GM10248 (cell line): ENCODE measurements at places on chromosomes 1 and 21.
A peak's percentile ranks its signal among the peaks of the same experiment; 100 is the strongest.

DNA sequence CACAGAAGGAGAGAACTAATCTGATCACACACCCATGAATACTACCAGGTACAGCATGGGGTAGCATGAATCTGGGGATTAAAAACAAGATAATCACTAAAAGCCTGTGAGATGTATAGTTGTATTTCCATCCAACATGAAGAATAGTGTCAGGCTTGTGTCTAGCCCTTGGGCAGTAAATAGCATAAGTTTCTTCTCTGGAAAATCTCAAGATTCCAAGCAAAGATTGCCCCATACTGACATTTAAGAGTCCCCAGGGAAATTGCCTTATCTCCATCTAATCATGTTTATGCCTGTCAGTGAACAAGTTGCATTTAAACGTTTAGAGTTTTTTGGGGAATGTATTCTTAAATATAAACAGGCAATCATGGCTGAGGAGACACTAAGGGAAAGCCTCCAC lies 109.2 kb upstream of the SERTAD4 start:
- no peak for DNase-seq

DNA sequence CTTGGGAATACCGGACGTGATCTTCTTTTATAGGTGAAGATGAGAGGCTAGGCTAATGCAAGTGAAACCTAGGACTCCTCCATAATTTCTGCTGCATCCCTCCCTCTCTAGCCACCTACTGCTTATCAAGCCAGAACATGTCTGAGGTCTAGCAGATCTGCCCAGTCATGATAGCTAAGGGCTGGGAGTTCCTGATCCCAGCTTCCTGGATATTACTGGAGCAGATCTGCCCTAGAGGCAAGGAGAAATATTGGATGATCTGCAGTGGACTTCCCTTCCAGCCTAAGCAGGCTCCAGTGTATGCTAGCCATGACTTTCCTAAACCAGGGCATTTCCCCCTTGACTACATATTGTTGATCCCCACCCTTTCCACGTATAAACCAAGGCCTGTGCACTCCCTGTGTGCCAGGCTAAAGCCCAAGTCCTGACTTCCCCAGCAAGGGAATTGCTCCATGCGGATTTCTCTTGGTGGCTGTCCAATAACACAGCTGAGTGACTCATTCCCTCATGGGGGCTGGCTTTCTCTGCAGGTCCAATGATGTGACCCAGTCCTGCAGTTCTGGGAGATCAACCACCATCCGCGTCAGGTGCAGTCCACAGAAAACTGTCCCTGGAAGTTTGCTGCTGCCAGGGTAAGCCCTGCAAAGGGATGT lies 15.5 kb upstream of the SARS1 start:
- no peak for DNase-seq

DNA sequence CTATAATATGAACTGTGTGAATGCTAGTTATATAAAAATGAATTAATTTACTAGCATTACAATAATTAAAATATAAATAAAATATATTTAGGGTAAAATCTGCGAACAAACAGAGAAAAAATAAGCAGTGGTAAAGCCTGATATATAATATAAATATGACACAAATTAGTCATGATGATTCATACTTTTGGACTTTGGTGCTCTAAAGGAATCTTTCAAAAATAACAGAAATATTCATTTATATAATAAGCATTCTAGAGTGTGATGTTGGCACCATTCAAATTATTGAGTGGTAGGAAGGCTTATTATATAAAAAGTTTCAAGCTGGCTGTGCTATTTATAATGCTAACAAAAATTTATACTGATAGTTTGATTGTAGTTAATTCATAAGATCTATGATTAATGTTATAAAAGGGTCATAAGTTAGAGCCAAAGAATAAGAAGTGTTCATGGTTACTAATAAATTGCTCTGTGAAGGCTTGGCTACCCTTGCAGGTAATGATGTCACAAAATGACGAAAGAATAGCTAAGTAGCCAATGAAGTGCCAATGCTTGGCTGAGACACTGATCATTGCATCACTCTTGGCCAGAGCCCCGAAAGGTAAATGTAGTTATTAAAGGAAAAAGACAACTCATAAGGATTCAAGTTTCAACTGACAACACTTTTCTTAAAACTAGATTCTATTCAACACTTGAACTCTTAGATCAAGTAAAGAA lies 108.7 kb downstream of the USH2A start:
- no peak for DNase-seq

- no peak for DNase-seq
These were observed 224.0 kb upstream of the COA6 start for GRCh38 chr1:234149217-234149616.

GRCh38 chr1:54121482-54122134 lies 31.2 kb downstream of the CDCP2 start:
- DNase-seq = peak; percentile 81

DNA sequence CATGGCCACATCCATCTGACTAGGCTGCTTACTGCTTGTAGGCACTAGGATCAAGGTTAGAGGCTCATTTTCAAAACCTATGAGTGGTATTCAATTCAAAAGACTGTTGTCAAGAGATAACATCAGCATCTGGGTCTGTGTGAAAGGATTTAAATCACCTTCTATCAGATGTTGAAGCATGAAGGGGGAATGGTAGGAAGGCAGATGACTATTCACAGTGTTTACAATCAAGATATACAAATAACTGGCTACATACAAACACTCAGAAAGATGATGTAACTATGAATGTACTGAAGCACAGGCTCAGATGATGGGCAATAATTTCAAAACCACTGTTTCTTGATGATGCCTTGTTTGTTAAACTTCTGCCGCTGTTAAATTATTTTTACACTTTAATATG lies 249.2 kb downstream of the SLC45A1 start:
- DNase-seq = no peak

- DNase-seq = peak; percentile 91
These were observed at the start of the genes ANKRD34A and POLR3GL for GRCh38 chr1:145964328-145965118. TSS of gene ANKRD34A (minus strand) at chr1:145964575. CDS start at chr1:145961759, 2,816 bp downstream. TSS of gene POLR3GL (plus strand) at chr1:145964690. CDS start at chr1:145974866, 10,176 bp downstream.

DNA sequence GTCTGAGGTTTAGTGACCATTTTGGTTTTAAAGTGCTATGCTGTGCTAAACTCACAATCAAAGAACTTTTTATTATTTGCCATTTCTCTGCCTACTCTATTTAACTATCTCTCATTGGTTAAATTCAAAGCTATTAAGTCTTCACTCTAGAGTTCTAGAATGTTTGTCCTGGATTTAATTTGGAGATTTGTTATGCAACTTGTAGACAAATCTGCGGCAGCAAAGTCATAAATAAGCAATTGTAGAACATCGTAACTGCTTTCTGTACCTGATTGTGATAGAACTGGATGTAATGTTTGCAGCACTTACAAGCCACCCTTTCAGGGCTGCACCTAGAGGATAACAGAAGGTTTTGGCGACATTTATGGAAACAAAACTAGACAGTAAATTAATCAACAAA lies 566.5 kb upstream of the ADGRL2 start:
- no peak for DNase-seq

DNA sequence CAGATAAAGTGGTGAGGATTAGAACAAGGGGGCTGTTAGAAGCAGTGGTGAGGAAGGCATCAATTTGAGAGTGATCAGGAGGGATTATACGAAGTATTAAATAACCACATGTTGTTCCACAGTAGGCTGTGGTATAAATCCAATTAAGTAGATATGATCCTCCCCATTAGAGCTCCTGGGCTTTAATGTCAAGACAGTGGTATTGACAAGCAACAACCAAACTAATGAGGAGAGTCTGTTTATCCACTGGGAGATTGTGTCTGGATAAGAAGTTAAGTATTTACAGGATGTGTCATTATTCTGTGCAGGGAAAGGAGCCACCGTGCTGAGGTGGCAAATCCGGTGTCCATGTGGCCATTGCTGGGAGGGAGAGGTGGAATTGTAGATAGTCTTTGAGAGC lies 5.8 kb downstream of the ACTN2 start:
- no peak for DNase-seq

DNA sequence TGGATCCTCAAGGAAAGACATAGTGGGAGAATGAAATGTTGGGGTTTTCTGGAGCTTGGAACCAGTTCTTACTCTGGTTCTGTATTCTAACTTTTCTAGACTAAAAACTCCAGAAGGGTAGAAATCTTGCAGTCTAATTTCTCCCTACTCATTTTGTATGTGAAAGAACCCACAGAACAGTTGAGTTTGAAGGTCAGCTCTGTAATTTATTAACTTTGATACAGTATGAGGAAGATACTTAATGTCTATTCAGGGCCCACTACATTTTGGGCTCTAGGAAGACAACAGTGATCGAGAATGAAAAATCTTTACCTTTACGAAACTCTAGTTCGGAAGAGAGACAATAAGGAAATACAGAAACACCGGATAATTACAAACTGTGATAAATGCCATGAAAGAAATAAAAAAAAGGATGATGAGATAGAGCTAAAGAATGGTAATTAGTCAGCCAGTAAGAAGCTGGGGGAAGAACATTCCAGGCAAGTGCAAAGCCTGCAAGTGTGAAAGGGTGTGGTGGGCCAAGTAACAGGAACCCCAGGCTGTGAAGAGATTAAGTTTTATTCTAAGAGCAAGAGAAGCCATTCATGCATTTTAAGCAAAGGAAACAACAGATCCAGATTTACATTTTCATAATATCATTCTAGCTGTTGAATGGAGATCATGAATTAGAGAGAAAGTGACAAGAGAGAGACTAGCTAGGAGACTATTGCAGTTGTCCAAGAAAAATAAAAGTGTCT lies 159.9 kb upstream of the HMCN1 start:
- no peak for DNase-seq

- no peak for DNase-seq
These were observed 9.0 kb downstream of the ARHGEF16 start for GRCh38 chr1:3463408-3463863.

DNA sequence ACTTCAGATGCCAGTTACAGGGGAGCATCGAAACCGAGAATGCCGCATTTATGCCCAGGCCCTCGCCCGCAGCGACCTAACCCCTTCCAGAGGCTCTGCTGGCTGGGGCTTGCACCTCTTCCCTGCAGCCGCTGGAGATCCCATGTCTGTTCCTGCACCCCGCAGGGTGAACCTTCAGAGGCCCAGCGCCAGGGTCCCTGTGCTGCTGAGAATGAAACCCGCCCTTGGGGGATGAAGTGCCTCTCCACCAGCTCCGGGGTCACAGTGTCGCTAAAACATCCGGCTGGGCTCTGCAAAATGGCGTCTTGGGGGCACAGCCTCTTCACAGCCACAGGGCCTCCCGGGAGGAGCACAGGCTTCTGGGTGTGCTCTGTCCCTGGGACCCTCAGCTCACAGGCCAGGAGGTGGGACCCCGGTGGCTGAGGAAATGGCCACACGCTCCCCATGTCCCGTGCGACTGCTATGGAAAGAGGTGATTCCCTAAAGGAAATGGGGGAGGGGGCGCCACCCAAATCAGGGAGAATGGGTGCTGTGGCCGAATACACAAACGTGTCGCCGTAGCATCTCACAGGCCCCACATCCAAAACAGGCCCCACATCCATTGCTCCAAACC lies 39.9 kb upstream of the TSPEAR start:
- DNase-seq = no peak

DNA sequence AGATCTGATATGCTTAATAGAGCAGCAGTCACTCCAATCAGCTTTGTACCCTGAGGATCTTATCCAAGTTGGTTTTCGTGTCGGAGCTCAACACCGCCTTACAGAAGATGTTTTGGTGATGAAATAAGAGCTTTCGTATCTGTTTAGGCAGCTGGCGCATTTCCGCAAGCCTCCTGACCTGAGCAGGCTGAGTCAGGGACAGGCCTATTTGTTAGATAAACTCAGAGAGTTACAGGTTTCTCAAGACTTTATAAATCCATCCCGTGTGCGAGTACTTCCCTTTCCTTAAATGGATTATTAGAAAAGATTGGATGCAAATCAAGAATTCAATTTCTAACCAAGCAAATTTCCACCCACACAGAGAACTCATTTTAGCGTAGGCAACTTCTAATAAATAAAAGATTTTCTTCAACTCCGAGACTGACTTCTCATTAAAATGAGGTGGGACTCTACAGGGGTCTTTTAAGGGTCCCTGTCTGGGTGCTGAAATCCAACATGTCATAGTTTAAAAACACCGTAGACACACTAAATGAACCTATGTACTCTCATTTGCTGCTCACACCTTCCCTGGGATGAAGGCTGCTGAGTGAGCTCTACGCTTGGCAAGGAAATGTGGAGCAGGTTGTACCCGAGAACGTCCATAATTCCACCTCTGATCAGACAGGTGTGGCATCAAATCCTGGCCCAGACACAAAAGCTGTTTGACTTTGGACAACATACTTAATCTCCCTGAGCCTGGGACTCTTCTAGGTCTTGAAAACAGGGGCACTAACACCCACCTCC lies 106.9 kb upstream of the F3 start:
- DNase-seq = no peak

- DNase-seq = no peak
These were observed 587.1 kb upstream of the NEGR1 start for GRCh38 chr1:72869441-72869840.

GRCh38 chr1:161702250-161702649 lies 4.8 kb upstream of the FCRLA start:
- no peak for DNase-seq

GRCh38 chr1:106620521-106620954 lies 435.9 kb upstream of the PRMT6 start:
- DNase-seq = no peak

- no peak for DNase-seq
These were observed 116.0 kb downstream of the ESRRG start for GRCh38 chr1:216607067-216607697.

DNA sequence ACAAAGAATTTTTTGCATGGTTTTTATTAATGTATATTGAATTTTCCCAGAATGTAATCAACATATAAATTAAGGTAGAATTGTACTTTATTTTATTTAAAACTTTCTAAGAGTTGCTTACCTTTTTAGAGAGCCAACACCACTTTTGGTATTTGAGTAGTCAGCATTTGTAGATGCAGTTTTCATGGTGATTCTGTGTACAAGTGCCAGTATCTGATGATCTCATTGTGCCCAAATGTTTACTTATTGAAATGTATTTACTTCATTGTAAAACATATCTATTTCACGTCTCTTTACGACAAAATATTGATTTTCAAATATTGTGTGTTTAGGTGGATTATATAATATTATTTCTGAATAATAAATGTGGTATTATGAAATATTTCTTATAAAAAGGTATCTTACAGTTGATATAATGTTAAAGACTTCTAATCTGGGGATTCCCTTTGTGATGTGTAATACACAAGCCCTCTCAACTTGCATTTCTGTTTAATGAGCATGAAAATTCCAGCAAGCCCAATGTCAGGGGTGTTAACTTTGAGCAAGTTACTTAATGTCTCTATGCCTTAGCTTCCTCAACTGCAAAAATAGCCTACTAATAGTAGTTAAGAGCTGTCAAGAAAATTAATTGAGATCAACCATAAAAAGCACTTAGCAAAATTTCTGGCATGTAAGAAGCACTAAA lies 141.8 kb upstream of the ZNF648 start:
- DNase-seq = no peak

- no peak for DNase-seq
These were observed 43.4 kb downstream of the PTGS2 start for GRCh38 chr1:186636786-186637185.
